ENCODE measurements at places on chromosomes 6 and 20.

DNA sequence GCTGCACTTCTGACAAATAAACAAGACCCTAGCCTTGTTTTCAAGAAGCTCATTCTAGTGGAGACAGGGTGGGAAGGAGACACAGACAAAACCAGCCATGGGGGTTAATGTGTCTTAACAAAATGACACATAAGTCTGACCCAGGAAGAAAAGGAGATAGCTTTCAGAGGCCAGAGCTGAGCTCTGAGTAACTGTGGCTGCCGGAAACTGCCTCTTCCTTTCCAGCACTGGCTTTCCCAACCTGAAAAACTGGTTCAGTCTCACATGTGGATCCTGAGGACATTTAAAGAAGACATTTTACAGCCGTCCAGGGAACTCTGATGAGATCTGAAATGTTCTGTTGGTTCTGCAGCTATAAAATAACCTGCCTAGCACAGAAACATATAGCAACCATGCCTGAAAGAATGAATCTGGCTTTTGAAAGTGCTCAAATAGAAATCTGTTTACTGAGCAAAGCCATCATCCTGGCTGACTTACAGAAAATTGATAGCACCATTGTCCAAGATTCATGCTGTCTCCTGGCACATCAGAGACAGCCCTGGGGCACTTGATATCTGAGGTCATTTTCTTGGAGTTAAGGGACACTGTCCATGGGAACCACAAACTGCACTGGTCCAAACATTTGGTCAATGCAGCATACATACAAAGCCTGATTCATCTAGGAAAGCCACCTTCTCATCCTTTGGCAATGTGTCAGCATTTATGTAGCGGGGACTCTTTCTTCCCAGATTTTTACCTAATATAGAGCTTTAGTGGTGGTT, 83.2 kb upstream of the PAX1 start:
- no peak for DNase-seq

- DNase-seq: no peak
Observed at GRCh38 chr6:168053957-168054471, 25.0 kb downstream of the FRMD1 start.

- no peak for DNase-seq
Observed at GRCh38 chr20:23258747-23259121, 91.9 kb upstream of the NXT1 start.

DNA sequence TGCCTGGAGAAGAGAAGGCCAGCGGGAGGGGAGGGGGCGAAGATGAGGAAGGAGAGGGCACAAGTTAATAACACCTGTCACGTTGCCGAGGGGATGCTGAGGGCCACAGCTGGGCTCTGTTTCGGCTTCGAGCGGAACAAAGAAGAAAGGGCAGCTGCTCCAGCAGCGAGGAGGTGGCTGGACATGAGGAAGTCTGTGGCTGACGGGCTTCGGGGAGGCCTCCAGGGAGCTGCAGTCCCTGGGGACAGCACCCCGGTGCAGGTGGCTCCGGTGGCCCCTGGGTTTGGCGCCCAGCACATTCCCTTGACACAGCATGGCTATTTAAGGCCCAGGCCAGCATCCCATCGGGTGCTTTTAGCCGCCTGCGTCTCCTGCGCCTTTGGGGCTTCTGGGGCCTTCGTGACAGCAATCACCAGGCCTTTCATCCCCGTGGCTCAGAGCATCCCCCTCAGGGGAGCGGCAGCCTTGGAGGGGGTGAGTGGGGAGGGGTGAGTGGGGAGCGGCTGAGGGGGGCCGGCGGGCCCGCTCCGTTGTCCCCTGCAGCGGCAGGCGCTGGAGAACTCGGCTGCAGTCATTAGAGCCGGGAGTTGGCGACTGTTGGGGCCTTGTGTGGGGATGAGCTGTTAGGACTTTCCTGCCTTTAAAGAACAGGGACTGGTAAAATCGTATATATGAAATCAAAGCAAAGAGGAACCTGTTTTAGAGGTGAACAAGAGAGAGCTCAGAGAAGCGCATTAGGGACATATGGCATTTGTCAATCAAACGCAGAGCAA, 99.0 kb downstream of the TMEM242 start:
- DNase-seq: no peak

DNA sequence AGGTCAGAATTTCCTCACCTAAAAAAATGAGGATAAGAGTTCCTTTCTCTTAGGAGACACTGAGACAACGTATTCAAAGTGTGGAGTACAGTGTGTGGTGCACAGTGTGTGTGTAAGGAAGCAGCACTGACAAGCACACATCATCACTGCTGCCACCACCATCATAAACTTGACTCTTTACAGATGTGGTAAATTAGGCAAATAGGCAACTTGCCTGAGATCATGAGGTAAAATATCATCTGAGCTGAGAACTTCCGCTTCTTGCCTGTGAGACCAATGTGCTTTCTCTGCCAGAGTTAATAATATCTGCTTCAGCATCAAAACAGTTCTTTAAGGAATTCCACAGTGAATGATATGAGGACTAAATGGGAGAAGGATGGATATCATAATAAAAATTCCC, 52.7 kb downstream of the LYRM4 start:
- DNase-seq: no peak

- no peak for DNase-seq
Observed at GRCh38 chr6:33748841-33749240, 2.1 kb upstream of the IP6K3 start.

GRCh38 chr6:132900849-132901248, 86.5 kb downstream of the RPS12 start:
- DNase-seq: no peak

- no peak for DNase-seq
Observed at GRCh38 chr6:137699031-137699683, 167.9 kb upstream of the TNFAIP3 start.

DNA sequence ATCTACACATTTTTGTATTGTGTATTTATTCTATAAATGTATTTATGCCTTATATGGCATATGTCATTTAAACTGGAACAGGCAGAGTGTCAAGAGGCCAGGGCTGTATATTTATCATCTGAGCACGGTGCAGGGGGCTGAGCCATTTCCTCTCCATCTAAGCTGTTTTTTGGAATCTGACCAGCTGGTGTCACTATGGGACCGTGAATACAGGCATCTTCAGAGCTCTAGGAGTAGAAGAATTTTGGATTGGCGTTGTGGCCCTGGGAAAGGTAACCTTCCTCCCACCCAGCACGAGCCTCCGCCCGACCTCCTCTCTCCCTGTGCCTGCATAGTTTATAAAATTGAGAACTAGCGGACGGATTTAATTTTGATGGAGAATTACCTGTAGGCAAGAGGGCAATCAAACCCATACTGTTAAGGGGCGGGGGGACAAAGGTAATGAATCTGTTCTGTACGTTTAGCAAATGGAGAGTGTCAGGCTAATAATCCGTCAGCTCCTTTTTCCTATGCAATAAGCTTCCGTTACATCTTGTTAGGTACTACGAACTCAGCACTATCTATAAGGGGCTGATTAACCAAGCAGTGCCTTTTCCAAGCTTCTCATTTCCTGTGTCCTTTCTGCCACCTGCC, 29.0 kb upstream of the EEF1E1 start:
- DNase-seq: no peak

GRCh38 chr20:695165-695866, 19.7 kb upstream of the SCRT2 start:
- no peak for DNase-seq

GRCh38 chr6:78484198-78485064, 382.9 kb upstream of the IRAK1BP1 start:
- no peak for DNase-seq

Data from NCI-H1436 treated with DMSO at 0.1 percent for 48 hours (cell line).